ENCODE measurements at places on chromosomes 2 and 18.

GRCh38 chr2:13227578-13227977 lies 510.8 kb downstream of the TRIB2 start:
- no peak for DNase-seq

DNA sequence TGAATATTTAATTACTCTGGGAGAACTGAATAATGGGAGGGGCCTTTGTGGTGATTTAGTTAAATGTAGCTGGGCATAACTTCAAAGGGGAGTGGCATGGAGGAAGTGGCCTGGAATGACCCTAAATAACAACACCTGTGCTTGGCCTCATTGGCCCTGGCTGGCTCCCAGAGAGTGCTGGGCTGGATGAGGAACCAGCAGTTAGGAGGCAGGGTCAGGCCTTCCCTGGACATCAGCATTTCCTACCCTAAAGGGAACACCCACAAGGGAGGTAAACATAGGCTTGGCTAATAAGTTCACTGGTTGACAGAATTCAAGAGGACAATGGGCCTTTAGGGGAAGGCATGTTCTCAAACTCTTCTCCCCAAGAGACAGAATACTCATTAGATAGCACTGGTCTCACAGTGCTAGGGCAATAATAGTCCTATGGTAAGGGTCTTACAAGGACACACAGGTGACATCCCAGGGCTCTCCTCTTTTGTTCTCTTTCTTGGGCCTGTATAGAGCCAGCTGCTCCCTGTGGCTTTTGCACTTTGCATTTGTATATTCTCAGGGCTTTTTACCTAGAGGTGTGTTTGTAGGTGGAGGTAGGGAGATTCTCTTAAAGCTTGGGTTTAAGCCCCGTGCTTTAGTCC lies 106.8 kb downstream of the ZNF519 start:
- DNase-seq: no peak

- no peak for DNase-seq
Measured at GRCh38 chr18:37854396-37854795, 288.8 kb upstream of the CELF4 start.

- no peak for DNase-seq
Measured at GRCh38 chr2:19559596-19560240, 201.3 kb upstream of the OSR1 start.

- peak; percentile 0 for DNase-seq
Measured at GRCh38 chr2:50746526-50746925, 285.4 kb downstream of the NRXN1 start.

- DNase-seq: peak; percentile 64
Measured at GRCh38 chr2:216694082-216694825, 1.1 kb downstream of the IGFBP5 start.

DNA sequence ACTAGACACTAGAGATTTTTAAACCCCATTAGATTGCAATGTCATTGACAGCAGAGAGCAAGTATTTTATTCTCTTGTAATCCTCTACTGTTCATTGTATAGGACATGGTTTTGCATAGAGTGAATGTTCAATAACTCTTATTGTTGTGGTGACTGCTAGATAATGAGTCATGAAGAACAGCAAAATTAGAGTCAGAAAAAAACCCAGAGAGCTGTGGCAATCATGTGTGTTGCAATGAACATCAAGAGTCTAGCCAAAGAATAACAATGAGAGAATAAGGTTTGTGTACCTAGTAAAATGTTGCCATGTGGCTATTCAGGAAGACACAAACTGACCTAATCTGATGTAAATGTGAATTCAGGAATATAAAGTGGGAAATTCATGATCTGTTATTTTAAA lies 684.0 kb downstream of the DSC3 start:
- DNase-seq: no peak

DNA sequence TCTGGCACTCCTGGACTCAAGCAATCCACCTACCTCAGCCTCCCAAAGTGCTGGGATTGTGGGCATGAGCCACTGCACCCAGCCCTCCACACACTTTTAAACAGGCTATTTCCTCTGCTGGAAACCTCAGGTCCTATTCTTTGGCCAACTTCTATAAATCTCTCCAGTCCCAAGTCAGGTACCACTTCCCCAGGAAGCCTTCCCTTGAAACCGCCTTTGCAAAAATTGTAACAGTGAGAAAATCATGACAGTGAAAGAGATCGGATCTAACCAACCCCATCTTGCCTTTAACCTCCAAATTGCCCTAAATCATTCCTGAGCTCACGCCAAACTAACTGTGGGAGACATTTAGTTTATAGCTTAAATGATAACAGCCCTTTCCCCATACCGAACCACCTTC lies 67.3 kb upstream of the CABLES1 start:
- DNase-seq: no peak

- no peak for DNase-seq
Measured at GRCh38 chr2:188659656-188660406, 314.3 kb upstream of the COL3A1 start.

DNA sequence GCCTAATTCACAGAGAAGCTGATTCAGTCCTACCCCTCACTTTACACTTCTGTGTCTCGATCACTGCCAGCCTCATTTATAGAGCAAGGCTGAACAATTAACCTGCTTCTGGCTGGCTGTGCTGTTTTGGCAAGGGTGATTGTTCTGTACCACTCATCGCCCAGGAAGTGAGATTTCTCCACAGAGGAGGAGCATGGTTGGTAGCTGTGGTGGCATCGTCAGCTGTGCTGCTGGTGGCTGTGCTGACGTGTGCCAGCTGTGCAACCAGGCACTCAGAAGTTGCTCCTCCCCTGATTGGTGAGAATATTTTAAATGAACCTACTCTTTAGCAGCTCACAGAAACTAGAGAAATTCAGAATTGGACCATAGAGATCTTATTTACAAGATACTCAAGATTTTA lies 158.3 kb downstream of the EML6 start:
- DNase-seq: no peak

DNA sequence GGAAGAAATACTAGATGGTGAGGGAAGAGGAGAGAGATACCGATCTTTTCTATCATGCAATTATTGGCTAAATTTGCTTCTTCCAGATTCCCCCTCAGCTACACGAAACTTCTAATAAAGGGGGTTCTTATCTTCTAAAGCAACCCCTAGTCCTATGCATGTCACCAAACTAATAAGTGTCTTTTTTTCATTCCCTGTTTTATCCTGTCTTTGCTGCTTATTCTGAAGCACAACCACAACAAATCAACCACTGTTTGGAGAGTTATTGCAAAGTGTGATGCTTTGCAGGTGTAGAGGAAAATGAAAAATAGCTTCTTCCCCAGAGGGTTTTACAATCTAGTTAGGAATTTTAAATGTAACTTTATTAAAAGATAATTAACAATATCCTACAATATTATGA lies 60.8 kb downstream of the EML4 start:
- no peak for DNase-seq

GRCh38 chr2:190598621-190599020 lies 50.3 kb upstream of the NAB1 start:
- DNase-seq: no peak

- DNase-seq: peak; percentile 40
Measured at GRCh38 chr18:35949903-35950627, 22.4 kb upstream of the RMP24 start.

- DNase-seq: no peak
Measured at GRCh38 chr18:45777393-45777792, 48.1 kb upstream of the SIGLEC15 start.

GRCh38 chr2:121955426-121955825 lies 200.0 kb downstream of the TSN start:
- DNase-seq: no peak

- DNase-seq: no peak
Measured at GRCh38 chr2:70939001-70939838, 3.5 kb downstream of the ATP6V1B1 start.

DNA sequence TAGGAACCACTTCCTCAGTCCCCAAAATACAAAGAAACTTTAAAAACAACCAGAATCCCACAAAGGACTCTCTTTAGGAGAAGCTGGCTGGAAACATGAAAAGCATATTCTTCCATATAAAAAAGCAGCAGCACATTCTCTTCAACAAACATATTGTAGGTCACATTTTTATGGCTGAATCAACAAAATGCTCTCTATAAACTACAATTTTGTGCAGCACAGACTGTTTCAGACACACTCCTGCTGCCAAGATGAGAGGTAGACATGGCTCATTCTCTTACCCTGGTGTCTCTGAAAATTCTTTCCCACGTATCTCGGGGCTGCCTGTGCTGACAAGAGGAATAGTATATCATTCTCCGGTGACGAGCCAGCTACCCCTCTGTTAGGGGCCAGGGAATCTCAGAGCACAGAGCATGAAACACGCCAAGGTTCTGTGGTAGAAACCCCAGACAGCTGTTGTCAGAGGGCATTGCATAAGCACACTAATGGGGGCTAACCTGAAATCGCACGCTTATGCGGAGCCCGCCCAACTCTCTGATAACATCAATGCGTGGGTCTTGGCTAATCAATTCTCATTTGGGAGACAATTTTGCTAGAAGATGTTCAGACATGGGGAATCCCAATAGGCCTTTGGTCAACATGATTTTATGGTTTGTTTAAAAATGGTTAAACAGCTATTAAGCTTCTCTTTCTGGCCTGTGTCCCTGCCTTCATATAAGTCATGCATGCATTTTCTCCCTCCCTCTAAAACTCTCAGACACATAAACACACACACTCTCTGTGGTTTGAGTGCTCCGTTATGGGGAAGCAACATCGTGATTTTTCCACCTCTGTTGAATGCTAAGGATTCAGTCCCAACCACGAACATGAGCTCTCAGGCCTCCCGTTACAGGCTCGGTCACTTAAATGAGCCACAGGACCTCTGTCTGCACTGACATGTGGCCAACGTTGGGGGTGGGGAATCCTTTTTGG lies 177.5 kb downstream of the INO80D start:
- no peak for DNase-seq

GRCh38 chr18:13416208-13416607 lies 197.6 kb downstream of the LDLRAD4 start:
- no peak for DNase-seq

DNA sequence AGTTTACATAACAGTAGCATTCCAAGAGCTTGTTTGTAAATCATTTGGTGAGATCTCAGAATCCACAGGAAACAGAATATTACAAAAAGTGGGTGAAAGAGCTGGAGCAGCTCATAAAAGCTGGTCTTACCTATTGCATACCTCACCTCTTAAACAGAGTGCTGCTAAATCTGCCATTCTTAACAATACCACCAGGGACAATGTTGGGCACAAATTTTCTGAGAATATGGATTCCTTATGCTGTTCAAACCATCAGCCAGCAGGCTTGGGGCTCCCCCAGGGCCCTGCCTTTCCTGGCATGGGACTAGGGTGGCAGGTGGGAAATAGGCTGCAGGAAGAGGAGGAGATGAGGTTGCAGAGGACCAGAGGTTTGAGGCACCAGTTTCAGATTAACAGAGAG lies 55.6 kb downstream of the TGFA start:
- DNase-seq: no peak

DNA sequence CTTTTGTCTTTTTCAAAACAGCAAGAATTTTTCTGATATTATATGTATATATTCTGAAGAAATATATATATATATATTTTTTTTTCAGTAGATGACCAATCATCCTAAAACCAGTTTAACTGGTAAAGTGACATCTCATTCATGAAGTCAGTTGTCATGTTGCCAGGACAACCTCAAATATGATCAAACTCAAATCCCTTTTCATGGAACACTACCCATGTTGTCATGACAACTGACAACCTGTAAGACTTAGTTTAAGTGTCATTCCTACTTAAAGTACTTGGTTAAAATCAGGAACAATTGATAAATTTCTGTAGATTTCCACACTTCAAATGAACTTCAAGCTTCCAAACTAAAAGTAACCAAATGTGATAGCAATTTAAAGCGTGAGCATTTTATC lies 101.8 kb upstream of the ERBB4 start:
- DNase-seq: no peak

GRCh38 chr2:216799873-216800431 lies 59.9 kb downstream of the TNP1 start:
- no peak for DNase-seq

Measured in activated naive CD8-positive, alpha-beta T cell treated with anti-CD3 and anti-CD28 coated beads for 36 hours (primary cell).